ENCODE measurements at places on chromosomes 3 and 15.

DNA sequence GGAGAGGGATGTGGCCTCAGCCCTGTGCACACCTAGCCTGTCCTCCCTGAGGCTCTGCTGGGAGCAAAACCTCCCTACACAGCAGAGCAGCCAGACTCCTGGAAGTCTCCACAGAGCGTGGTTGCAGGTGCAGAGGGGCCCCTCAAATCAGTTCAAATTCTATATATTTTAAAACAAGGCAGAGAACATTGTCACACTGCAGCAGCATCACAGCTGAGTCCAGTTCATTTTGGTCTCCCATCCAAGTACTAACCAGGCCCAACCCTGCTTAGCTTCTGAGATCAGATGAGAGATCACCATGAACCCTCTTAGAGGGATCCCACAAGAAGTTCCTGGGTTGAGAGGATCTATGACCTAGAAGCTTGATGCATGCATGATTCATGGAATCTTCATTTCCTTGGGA is 331.0 kb upstream of the RGMA start:
- DNase-seq: no peak

DNA sequence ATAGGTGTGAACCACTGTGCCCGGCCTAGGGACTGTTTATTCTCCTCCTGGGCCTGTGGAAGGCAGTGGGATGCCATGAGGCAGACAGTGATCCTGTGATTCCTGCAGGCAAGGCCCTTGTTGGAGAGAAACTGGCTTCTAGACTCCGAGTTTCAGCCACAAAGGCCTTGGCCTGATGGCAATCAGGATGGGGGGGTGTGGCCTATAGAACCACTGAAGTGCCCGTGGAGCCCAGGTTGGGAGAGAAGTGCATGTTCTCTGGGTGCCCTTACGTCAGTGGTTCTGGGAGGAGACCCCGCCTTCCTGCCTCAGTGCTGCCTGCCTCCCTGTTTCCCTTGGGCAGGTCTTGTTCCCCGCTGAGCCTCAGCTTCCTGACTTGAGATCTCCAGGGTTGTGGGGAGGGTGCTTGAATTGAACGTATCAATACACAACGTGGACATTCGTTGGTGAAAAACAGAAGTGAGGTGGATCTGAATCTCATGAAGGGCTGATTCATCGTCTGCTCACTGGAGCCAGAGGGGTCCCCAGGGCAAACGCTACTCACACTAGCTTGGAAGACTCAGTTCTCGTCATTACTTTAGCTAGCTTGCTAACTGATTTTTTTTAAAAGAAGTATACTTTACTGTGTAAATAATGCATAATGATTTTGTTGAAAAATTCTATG is 31.8 kb downstream of the IRAK2 start:
- no peak for DNase-seq

GRCh38 chr3:42263354-42264346 is 2.3 kb downstream of the CCK start:
- DNase-seq: peak; percentile 74

DNA sequence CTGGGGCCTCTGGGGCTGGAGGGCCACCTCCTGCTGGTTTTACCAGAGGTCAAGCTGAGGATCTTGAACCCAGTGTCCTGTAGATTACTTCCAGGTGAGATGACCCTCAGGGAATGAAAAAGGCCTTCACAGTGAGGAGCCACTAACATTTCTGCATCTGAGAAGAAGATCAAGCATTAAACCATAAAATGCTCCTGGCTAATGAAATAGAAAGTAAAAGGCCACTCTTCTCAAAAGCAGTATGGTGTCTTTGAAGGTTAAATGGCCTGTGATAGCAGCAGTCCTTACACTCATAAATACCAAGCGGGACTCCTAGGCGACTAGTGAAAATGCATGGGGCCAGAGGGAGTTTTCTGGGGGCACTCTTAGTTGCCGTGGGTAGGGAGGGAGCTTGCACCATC is 47.0 kb upstream of the RGMA start:
- DNase-seq: no peak

- no peak for DNase-seq
Observed at GRCh38 chr3:197501496-197501878, 54.3 kb downstream of the BDH1 start.

GRCh38 chr3:177282119-177282655 is 84.9 kb upstream of the TBL1XR1 start:
- no peak for DNase-seq

GRCh38 chr15:66586155-66586976 is 20.6 kb upstream of the LCTL start:
- DNase-seq: no peak

DNA sequence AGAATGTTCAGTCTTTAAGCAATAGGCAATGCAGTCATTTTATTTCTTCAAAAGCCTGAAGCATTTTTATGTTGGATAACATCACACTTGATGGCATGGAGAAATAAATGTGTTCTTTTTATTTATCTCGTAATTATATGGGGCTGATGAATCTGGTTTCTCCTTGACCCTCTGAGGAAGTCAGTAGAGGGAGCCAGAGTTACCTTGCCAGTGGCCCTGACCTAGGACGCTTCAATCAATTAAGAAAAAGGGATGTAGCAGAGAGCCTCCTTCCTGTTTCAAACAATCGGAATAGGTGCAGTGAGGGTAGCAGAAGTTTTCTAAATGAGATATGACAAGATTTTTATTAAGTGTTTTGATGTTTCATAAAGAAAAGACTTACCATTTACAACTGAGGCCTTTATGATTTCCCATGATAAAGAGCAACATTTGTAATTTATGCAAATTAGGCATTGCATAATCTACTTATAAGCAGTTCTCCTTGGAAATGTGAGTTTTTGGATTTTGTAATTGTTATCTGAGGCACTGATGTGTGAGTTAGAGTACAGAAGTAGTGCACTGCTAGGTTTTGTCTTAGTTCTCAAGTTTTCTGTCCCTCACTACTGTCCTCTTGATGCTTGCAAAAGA is 129.1 kb downstream of the RAP2B start:
- no peak for DNase-seq

DNA sequence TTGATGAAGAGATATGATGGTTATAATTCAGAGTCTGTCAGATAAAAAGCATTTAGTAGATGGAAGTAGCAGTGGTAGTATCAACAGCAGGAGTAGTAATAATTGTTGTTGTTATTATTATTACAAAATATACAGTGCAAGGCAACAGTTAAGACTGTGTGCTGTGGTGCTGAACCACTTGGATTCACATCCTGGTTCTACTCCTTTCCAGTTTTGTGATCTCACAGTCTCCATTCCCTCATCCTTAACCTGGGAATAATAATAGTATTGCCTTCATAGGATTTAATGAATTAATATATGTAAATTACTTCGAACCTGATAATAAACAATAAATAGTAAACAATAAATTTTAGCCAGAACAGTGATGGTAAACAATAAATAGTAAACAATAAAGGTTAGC is 37.1 kb upstream of the TSC22D2 start:
- no peak for DNase-seq

- DNase-seq: peak; percentile 93
Observed at GRCh38 chr3:54853573-54854404, 74.1 kb downstream of the LRTM1 start.

DNA sequence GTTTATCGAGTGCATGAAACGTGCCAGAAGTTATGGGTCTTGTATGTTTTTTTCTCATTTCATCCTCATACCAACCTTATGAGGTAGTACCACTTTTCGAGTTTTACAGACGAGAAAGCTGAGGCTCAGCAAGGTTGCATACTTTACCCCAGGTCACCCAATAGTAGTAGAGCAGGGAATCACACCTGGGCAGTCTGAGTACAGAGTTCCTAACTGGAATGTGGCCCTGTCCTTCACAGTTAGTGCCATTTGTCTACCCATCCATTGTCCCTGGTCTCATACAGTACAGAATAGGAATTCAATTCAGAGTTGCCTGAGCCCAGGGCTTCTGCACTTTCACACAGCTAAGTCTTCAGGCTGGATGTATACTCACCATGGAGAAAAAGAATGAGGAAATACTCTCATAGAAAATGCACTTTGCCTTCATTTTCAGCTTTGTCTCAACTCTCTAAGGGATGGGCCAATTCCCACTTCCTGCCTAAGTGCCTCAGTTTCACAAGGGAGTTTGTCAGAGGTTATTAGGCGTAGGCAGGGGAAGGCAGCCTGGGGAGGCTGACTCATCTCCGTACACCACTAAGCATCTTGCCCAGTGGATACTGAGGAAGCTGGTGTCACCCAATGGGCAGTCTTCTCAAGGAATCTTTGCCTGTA is 93.2 kb downstream of the TMEM212 start:
- DNase-seq: no peak

- DNase-seq: no peak
Observed at GRCh38 chr3:134991003-134991402, 195.9 kb downstream of the EPHB1 start.

- no peak for DNase-seq
Observed at GRCh38 chr3:193884652-193885051, 251.3 kb upstream of the HES1 start.

DNA sequence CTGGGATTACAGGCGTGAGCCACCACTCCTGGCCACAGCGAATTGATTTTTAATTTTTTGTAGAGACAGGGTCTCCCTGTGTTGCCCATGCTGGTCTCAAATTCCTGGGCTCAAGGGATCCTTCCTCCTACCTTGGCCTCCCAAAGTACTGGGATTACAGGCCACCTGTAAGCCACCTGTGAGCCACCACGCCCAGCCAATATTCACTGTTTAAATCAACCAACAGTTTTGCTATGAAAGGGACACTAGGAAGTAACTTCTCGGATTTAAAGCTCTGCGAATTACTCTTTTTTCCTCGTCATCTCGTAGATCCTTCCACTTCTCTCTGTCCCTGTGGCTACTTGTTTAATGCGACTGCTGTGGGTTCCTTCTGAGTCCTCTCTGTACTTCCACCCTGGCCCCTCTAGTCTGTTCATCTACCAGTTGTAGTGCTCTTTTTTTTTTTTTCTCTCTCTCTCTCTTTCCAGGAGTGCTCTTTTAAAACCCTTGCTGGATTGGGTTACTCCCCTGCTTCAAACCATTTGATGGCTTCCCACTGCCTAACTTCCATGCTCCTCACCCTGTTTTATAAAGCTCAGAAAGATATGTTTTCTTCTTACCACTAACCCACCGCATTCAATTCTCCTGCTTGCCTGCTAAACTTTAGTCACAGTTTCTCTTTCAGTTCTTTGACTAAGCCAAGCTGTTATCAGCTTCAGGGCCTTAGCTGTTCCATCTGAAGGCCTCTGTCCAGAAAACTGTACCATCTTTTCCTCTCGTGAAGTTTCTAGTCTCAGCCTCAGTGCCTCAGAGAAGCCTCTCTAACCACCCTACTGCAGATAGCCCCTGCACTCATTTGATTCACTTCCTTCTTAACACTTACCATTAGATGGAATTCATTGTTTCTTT is 12.4 kb downstream of the RTF1 start:
- no peak for DNase-seq

- DNase-seq: no peak
Observed at GRCh38 chr3:123813876-123814275, 70.3 kb downstream of the MYLK start.

GRCh38 chr15:46872981-46873330 is 844.3 kb upstream of the SEMA6D start:
- DNase-seq: no peak

- no peak for DNase-seq
Observed at GRCh38 chr15:38084289-38084688, 149.8 kb downstream of the TMCO5A start.

GRCh38 chr15:62482785-62483429 is 317.8 kb upstream of the C2CD4B start:
- peak; percentile 75 for DNase-seq

GRCh38 chr15:22263738-22264137 is 183.4 kb downstream of the OR4M2 start:
- no peak for DNase-seq

- no peak for DNase-seq
Observed at GRCh38 chr3:135157045-135157740, 362.1 kb downstream of the EPHB1 start.

Measured in H1 (cell line).